H4 (cell line): ENCODE measurements at places on chromosomes 11 and 22.

GRCh38 chr22:36252754-36253522 lies at the start of gene APOL1:
APOL1 (plus strand) TSS chr22:36253133; CDS start chr22:36254956, 1,823 bp downstream.
- peak; percentile 77 for DNase-seq

DNA sequence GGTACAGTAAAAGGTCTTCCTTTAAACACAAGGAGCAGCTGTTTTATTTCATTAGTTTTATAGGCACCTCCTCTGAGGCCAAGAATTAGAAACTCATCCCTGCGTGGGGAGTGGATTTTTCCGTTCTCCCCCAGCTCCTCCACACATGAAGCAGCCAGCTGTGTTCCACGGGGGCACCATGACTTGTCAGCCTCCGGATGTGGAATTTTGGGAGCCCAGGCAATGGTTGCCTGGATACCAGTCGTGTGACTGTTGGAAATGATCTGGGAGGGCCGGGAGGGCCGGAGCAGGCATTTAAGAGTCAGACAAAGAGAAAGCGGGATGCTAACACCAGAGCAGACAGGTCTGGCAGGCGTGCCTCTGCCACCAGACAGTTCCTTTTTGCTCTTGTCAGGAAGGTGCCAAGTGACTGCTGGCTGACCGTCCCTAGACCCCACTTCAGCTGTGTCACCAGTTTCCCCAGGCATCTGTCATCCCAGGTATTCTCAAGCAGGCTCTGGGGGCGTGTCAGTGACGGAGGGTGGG lies 15.9 kb upstream of the CDC42EP2 start:
- no peak for DNase-seq

DNA sequence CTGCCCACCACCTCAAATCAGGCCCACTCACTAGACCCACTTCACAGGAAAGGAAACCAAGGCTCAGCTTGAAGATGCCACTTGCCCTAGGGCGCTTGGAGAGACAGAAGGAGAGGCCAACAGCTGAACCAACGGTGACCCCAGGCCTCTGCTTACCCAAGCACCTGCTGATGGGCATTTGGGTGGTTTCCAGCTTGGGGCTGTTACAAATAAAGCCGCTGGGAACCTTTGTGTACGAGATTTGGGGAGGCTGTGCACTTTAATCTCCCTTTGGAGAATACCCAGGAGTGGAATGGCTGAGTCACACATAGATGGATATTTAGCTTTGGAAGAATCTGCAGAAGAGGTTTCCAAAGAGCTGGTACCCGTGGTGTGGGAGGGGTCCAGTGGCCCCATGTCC lies 50.9 kb upstream of the LINC01488 start:
- DNase-seq: no peak

- DNase-seq: no peak
Measured at GRCh38 chr11:133172349-133172748, 360.0 kb downstream of the OPCML start.

- no peak for DNase-seq
Measured at GRCh38 chr11:45142241-45143055, 4.0 kb upstream of the PRDM11 start.
